ENCODE measurements at places on chromosomes 2 and 18.

GRCh38 chr2:17625446-17625845, 85.0 kb downstream of the VSNL1 start:
- no peak for DNase-seq

DNA sequence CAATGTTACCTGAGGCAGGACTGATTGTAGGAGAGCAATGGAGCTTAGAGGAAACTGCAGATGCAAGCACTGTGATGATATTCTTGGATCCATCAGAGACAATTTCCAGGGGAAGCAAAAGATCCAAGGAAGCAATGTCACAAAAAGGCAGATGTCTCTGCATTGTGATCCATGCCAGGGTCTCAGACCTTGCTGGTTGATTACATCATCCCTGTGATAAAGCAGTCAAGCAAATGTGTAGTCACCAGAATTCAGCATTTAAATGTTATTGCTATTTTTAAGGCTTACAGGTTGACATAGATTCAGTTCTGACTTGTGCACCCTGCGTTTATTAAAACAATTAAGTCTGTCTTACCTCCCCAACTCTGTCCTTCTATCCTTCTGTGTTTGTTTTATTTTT, 56.8 kb upstream of the CCDC85A start:
- DNase-seq = no peak

DNA sequence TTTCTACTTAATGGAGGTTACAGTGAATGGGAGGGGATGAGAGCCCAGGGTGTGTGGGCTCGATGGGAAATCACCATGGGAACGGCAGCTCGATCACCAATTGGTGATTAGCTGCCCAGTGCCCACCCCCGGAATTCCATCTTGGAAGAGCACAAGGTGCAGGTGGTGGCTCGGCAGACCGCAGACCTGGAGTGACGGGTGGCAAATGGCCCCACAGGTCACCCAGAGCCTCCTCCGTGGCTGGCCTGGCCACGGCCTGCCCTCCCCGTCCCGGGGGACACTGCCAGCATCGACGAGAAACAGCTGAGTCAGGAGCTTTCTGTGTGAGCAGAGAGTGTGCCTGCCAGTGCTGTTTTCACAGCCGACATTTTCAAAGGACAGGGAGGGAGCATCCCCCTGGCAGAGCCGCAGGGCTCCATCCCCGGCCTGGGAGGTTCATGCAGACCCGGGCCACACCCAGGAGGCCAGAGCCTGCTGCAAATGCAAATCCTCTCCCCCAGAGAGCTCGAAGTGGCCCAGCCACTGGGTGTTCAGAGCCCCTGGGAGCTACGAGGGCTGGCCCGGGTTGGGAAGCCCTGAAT, 176.4 kb upstream of the MYT1L start:
- DNase-seq = no peak

DNA sequence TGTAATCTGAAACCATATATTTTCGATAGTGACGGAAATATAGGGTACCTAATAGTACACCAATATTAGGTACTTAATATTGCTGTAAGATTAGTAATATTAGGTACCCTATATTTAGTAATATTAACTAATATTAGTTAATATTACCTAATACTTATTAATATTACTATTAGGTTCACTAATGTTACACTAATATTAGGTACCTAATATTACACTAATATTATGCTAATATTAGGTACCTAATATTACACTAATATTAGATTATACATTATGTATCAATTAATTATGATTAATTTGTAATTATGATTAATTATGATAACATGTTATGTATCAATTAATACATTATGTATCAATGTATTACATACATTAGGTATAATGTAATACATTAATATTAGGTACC, 518.2 kb upstream of the LRATD1 start:
- no peak for DNase-seq

DNA sequence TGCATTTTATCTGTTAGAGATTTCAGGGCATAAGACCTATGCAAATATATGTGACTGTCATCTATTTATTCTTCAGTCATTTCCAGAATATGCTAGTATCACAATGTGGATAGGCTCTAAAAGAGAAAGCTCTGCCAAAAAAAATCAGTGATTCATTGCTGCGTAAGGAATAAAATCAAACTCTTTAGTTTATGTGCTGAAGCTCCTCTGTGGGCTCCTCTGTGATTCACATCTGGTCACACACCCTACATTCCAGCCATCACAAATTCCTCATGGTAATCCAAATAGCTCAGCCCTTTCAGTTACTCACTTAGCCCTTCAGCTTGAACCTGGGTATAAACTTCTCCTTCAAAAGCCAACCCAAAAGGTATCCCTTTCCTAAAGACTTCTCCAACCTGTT, 21.4 kb downstream of the DLGAP1 start:
- DNase-seq = no peak

GRCh38 chr2:236627193-236627592, 57.6 kb downstream of the ACKR3 start:
- no peak for DNase-seq

DNA sequence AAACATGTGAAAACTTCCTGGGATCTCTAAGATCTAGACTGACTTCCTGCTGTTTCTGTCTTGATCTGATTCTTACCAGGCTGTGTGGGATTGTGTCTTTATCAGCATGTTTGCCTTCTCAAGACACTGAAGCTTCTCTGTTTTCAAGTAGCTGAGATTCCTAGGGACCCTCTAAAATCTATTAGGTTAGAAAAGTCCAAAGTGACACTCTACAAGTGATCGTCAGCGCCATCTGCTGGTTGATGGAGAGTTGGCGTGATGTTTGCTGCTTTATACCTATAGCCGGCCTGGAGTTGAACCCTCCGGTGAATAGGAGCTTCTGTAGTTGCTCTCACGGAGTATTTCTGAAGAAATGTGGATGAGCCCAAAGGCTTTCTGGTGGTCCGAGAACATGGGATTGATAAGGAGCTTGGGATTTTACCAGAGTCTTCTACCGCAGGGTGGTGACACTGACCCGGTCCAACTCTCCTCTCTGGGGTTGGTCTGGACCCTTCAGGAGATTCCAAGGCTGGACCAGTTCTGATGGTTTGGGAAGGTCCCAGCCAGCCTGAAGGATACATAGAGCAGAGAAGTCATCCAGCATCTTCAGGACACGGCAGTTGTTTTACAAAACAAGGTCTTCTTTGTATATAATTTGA, 96.0 kb upstream of the TTC39C start:
- DNase-seq = peak; percentile 85

GRCh38 chr18:38539371-38539770, 973.8 kb upstream of the CELF4 start:
- DNase-seq = no peak

- DNase-seq = no peak
Observed at GRCh38 chr18:55109818-55110414, 150.7 kb upstream of the CCDC68 start.

DNA sequence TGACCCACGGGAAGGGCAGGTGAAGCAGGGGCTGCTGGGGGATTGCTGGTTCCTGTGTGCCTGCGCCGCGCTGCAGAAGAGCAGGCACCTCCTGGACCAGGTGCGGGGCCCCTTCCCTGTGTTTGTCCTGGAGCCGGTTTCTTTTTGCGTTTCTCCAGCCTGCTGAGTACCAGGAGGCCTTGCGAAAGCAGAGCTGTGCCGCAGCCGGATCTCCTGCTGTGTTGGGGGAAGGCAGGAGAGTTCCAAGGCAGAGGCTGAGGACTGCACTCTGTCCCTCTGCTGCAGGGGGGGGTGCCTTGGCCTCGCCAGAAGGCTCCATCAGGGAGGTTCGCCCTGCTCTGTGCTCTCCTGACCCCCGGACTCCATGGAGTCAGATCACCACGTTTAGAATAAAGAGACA, 2.8 kb downstream of the CAPN10 start:
- DNase-seq = no peak

GRCh38 chr18:36015629-36016028, 43.1 kb downstream of the RMP24 start:
- DNase-seq = no peak

Data from activated CD8-positive, alpha-beta memory T cell treated with anti-CD3 and anti-CD28 coated beads, Interleukin-2, amount 50 U/mL, for 4 hours (primary cell).